A549 treated with ZK216348 at 1 μM for 4 hours (cell line): ENCODE measurements at places on chromosomes 7 and 10. TPM values are rescaled to one million over a fixed set of nuclear protein-coding genes. Genes with fewer than 3 reads are reported as not detected.

The AVPI1 gene
- 76.5 to 114 TPM (median 96.9 TPM) in 5 replicates for total RNA-seq

The MOGAT3 gene
- not detected in 5 replicates for total RNA-seq

The SPDYE5 gene
- not detected in 5 replicates for total RNA-seq

The MINDY3 gene
- total RNA-seq, result 9.3 to 16.8 TPM (median 13.3 TPM) in 5 replicates

The SDK1 gene
- 0.40 to 0.72 TPM (median 0.66 TPM) in 5 replicates for total RNA-seq

The CUX1 gene
- 36.4 to 49.8 TPM (median 47.7 TPM) in 5 replicates for total RNA-seq

The ITPRID1 gene
- total RNA-seq, result not detected in 5 replicates

The TWIST1 gene
- total RNA-seq, result 2.2 to 3.9 TPM (median 3.4 TPM) in 5 replicates

The VWDE gene
- total RNA-seq, result 0.29 to 1.3 TPM (median 0.47 TPM) in 5 replicates

The GJD4 gene
- total RNA-seq, result not detected in 5 replicates

The IGFBP3 gene
- total RNA-seq, result 118 to 250 TPM (median 181 TPM) in 5 replicates

The WEE2 gene
- total RNA-seq, result not detected in 5 replicates

The AOC1 gene
- 0.06 TPM in 1 of 5 replicates, not detected in the others for total RNA-seq

The ZNF777 gene
- total RNA-seq, result 14.6 to 23.2 TPM (median 21.6 TPM) in 5 replicates

The WNT8B gene
- total RNA-seq, result 0.07 TPM in 1 of 5 replicates, not detected in the others

The FEZF1 gene
- total RNA-seq, result not detected in 5 replicates

The SPAM1 gene
- not detected in 5 replicates for total RNA-seq

The CHN2 gene
- 0.32 TPM in 1 of 5 replicates, not detected in the others for total RNA-seq

The MBL2 gene
- total RNA-seq, result not detected in 5 replicates
